ENCODE measurements at places on chromosomes 3 and 15. TPM values are rescaled to one million over a fixed set of nuclear protein-coding genes. Genes with fewer than 3 reads are reported as not detected.

GRCh38 chr15:96225642-96226259, 104.7 kb upstream of the NR2F2 start:
- H3K27me3 ChIP-seq: no peaks in the 10 kb centered on the region
- no peak for DNase-seq
- no peaks in the 10 kb centered on the region for H3K4me1 ChIP-seq
- H3K4me3 ChIP-seq: no peak overlapping the region
- H3K27ac ChIP-seq: no peak overlapping the region
- H3K36me3 ChIP-seq: no peaks in the 10 kb centered on the region

DNA sequence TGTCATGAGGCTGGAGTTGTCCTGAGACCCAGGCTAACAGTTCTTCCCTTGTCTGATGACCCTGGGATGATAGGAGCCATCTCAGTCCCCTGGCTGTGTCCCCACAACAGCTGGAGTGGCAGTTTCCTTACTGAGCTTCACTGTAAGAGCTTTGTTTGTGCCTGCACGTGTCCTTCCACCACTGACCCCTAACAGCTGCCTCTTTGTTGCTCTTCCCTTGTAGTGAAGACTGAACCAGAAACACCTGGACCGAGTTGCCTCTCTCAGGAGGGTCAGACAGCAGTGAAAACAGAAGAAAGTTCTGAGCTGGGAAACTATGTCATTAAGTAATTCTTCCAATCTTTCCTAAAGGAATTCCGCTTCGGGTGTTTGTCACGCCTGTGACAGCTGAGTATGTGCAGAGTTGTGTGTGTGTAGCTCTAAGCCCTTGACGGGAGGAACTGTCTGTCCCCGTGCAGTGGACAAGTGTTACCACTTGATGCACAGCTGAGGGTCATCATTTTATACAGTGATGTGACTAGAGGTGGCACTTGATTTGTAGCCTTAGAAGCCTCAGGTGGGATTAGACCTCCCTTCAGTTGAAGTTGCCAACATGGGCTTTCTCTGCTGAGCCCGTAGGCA, 25.0 kb downstream of the MAP6D1 start:
- DNase-seq: no peak
- no peaks in the 10 kb centered on the region for H3K4me1 ChIP-seq
- H3K27me3 ChIP-seq: no peaks in the 10 kb centered on the region
- H3K36me3 ChIP-seq: peaks cover 3% of the 10 kb centered on the region

GRCh38 chr15:60315878-60316277, 81.9 kb downstream of the ANXA2 start:
- H3K4me3 ChIP-seq: no peak overlapping the region
- no peak for DNase-seq
- no peaks in the 10 kb centered on the region for H3K4me1 ChIP-seq
- H3K27me3 ChIP-seq: no peaks in the 10 kb centered on the region
- no peaks in the 10 kb centered on the region for H3K36me3 ChIP-seq

- H3K27ac ChIP-seq: no peak overlapping the region
- no peak overlapping the region for H3K4me3 ChIP-seq
- no peaks in the 10 kb centered on the region for H3K27me3 ChIP-seq
- no peaks in the 10 kb centered on the region for H3K36me3 ChIP-seq
These were observed 113.0 kb downstream of the TAFA4 start for GRCh38 chr3:68819361-68819760.

DNA sequence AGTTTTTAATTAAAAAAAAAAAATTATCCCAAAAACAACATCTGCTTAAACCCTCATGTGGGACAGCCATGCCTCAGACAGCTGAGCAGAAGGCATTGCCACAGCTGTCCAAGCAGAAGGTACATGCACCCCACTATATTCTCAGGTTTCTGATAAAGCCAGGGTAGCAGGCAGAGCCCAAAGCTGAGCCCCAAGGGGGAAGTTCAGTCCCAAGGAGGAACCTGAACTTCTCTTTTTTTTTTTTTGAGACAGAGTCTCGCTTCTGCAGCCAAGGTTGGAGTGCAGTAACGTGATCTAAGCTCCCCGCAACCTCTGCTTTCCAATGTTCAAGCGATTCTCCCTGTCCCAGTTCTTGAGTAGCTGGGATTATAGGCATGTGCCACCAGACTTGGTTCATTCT, 33.2 kb downstream of the MKRN2 start:
- no peak overlapping the region for H3K27ac ChIP-seq
- DNase-seq: no peak
- peaks cover 2% of the 10 kb centered on the region for H3K36me3 ChIP-seq
- no peaks in the 10 kb centered on the region for H3K27me3 ChIP-seq
- no peak overlapping the region for H3K4me3 ChIP-seq
- H3K4me1 ChIP-seq: no peaks in the 10 kb centered on the region

DNA sequence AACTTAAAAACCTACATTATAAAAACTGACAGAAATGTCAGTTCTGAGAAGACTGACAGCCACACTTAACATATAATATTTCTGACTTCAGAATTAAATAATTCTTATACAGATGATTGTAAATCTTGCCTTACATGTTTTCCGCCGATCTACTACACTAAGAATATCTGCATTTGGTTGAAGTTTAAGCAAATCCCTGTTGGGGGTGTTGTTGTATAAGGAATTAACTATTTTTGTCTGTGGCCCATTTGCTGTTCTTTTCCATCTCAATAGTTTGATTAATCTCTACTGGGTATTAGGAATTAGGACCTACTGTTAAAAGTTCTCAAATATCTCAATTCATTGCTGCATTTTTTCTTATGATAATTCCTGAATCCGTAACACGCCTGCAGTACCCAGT, 838.3 kb upstream of the ROBO1 start:
- no peak for DNase-seq
- H3K27me3 ChIP-seq: no peaks in the 10 kb centered on the region
- H3K27ac ChIP-seq: no peak overlapping the region
- H3K36me3 ChIP-seq: no peaks in the 10 kb centered on the region

DNA sequence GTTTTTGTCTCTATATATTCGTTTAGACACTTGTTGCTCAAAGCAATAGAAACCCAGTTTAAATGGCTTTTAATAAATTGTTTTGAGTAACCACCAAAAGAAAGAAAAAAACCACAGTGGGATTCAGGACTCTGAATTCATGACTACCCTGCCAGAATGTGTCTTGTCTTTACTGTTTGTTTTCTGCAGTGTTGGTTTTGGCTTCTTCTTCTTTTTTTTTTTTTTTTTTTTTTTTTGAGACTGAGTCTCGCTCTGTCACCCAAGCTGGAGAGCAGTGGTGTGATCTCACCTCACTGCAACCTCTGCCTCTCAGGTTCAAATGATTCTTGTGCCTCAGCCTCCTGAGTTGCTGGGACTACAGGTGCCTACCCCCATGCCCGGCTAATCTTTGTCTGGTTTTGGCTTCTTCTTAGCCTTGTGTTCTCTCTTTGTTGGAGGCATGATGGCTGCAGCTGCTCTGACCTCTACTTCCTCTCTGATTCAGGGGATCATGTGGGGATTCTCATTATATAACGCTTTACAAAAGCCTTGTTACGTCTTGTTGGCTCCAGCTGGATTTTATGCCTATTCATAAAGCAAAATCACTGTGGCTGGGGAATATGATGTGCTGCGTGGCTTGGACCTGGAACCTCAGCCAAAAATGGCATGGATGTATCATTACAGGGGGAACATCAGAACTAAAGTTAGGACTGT, 54.0 kb downstream of the PLS1 start:
- no peak overlapping the region for H3K4me3 ChIP-seq
- no peak overlapping the region for H3K27ac ChIP-seq
- no peak for DNase-seq
- H3K27me3 ChIP-seq: no peaks in the 10 kb centered on the region

DNA sequence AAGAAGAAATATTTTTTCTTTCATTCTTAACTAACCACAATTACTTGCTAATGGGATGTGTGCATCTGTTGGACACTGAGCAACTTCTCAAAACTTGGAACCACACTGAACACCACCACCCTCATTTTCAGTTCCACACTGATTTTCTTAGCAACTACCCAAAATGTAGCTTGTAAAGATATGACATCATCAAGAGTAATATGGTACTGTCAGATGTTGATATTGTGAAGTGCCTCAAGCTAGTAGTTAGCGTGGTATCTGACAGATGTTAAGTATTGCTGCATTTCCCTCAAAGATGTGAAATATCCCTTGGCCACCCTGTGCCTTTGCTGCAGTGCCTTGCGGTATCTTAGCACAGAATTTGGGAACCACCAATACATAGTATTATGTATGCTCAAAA, 9.3 kb downstream of the RFTN1 start:
- H3K27ac ChIP-seq: no peak overlapping the region
- H3K4me3 ChIP-seq: no peak overlapping the region
- no peak for DNase-seq
- H3K27me3 ChIP-seq: no peaks in the 10 kb centered on the region
- no peaks in the 10 kb centered on the region for H3K36me3 ChIP-seq
- H3K4me1 ChIP-seq: no peaks in the 10 kb centered on the region

- H3K27ac ChIP-seq: no peak overlapping the region
- no peak for DNase-seq
- no peaks in the 10 kb centered on the region for H3K4me1 ChIP-seq
- no peaks in the 10 kb centered on the region for H3K36me3 ChIP-seq
- H3K4me3 ChIP-seq: no peak overlapping the region
- peaks cover 2% of the 10 kb centered on the region for H3K27me3 ChIP-seq
These were observed 207.5 kb downstream of the SV2B start for GRCh38 chr15:91307601-91308000.

- H3K4me3 ChIP-seq: no peak overlapping the region
These were observed 185.8 kb upstream of the PPP2R3A start for GRCh38 chr3:135779590-135780235.

- no peak overlapping the region for H3K4me3 ChIP-seq
- H3K4me1 ChIP-seq: peaks cover 40% of the 10 kb centered on the region
- H3K27me3 ChIP-seq: no peaks in the 10 kb centered on the region
These were observed 531.4 kb downstream of the FOXP1 start for GRCh38 chr3:71051893-71052687.

DNA sequence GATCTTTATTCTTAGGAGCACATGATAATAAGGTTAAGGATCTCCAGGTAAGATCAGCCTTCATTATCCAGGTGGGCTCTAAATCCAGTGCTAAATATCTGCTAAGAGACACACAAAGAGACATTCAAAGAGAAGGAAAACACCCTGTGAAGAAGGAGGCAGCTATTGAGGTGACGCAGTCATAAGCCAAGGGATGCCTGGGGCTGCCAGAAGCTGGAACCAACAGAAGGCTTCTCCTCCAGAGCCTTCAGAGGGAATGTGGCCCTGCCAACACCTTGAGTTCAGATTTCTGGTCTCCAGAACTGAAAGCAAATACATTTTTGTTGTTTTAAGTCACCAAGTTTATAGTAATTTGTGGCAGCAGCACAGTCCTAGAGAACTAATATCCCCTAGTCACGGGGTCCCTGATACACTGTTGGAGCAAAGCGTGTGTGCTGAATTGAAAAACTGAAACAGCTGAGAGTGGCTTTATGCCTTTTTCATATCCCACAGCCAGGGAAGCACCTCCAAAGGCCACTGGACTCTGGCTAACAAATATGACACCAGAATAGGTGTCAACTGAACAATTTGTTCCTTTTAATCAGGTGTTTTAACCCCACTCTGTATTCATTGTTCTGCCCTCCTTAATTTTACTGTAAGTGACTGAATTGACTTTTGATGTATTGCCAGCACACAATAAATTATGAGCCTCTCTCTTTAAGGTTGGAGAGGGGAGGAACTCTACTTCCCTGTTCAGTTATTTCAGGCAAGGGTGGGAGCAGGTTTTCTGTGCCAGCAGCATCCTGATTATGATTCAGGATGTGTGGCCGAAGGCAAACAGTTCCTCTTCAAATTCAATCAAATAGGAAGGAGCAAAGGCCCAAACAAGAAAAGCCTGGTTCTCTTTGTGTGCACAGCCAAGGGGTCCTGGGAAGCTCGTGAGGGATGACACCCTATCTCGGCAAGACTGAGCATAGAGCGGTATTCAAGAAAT, 151.8 kb upstream of the HES1 start:
- no peaks in the 10 kb centered on the region for H3K27me3 ChIP-seq
- no peaks in the 10 kb centered on the region for H3K4me1 ChIP-seq
- DNase-seq: no peak
- no peaks in the 10 kb centered on the region for H3K36me3 ChIP-seq
- H3K4me3 ChIP-seq: no peak overlapping the region
- H3K27ac ChIP-seq: no peak overlapping the region

- H3K27ac ChIP-seq: peak overlapping the region; percentile 17
- DNase-seq: no peak
- H3K4me3 ChIP-seq: no peak overlapping the region
- no peaks in the 10 kb centered on the region for H3K27me3 ChIP-seq
- H3K36me3 ChIP-seq: no peaks in the 10 kb centered on the region
These were observed 254.0 kb upstream of the TBL1XR1 start for GRCh38 chr3:177451301-177451750.

- no peak overlapping the region for H3K4me3 ChIP-seq
- no peak overlapping the region for H3K27ac ChIP-seq
- H3K4me1 ChIP-seq: no peaks in the 10 kb centered on the region
- DNase-seq: no peak
- no peaks in the 10 kb centered on the region for H3K27me3 ChIP-seq
- H3K36me3 ChIP-seq: no peaks in the 10 kb centered on the region
These were observed 24.9 kb downstream of the VPS13C start for GRCh38 chr15:62035256-62035924.

Gene DUOXA2
- total RNA-seq: not detected

Gene GPR27
- total RNA-seq: 29.1 TPM

Gene FOXB1
- total RNA-seq: not detected

Gene ARPIN
- total RNA-seq: 39.5 TPM

Gene ERC2
- total RNA-seq: 1.0 TPM

Gene CCR4
- 0.14 TPM for total RNA-seq
